ENCODE measurements at places on chromosomes 1 and 21.

DNA sequence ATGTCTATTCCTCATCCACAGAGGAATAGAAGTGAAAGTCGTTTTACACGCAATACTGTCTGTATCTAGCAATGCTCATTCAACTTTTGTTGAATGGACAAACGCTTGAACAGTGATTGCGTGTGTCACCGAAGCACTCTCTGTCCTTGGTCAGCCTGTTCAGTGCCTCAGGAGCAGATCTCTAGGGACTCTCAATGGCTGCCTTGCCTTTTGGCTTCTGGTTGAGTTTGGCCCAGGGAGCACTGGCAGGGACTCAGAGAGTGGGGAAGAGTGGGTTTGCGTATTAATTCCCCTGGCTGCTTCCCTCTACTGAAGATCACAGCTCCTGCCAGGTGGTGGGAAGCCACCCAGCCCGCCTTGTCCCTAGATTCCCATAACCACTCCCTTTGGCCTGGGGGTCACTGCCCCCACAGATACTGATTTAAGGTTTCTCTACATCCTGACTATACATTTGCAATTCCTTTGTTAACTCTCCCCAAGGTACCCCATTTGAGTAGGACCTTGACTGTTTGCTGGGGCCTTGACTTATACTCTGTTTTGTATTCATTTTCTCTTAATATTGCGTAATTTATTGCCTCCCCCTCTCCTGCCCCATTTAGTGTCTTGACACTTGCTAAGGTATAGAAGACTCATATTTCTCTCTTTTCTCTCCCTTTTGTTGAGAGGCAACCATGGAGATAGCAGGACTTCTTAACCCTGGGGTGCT lies 61.7 kb upstream of the USP24 start:
- DNase-seq = no peak

DNA sequence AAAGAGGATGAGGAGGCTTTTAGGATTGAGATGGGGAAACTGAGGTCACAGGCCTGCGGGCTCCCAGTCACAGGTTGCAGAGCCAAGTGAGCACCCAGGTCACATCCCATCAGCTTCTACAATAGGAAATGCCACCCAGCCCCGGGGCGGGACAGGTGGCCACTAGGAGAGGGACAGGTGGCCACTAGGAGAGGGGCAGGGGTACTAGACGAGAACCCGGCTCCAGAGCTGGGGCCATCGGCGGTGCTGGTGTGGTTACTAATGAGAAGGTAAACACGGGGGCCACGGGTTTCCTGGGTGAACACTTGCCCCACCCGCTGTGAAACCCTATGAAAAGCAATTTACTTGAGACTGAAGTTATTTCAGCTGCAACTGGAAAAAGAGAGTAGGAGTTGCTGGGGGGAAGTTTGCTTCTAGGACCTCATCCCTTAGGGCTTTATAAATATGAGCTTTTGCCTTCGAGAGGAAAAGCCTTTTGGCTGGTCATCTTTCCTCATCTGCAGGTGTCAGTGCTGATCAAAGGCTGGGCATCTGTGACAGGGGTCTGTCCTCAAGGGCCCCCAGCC lies 52.5 kb downstream of the MRPL37 start:
- DNase-seq = no peak

- DNase-seq = peak; percentile 31
These were observed 8.4 kb downstream of the RPS6KA1 start for GRCh38 chr1:26537951-26538352.

- no peak for DNase-seq
These were observed 3.8 kb downstream of the CMPK1 start for GRCh38 chr1:47337350-47337749.

DNA sequence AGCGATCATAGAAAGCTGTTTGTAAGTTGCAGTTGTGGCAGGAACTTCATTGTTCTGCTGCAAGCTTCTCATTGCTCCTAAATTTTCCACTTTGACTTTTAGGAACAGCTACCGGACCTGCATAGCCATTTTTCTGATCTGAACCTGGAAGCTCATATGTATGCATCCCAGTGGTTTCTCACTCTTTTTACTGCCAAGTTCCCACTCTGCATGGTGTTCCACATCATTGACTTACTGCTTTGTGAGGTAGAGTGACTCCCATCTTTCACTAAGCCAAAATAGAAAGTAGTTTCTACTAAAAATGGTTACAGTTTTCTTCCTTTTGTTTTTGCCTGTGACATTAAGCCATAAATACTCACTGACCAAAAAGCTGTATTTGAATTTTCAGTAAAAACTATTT lies 254.2 kb downstream of the GPR52 start:
- DNase-seq = no peak

DNA sequence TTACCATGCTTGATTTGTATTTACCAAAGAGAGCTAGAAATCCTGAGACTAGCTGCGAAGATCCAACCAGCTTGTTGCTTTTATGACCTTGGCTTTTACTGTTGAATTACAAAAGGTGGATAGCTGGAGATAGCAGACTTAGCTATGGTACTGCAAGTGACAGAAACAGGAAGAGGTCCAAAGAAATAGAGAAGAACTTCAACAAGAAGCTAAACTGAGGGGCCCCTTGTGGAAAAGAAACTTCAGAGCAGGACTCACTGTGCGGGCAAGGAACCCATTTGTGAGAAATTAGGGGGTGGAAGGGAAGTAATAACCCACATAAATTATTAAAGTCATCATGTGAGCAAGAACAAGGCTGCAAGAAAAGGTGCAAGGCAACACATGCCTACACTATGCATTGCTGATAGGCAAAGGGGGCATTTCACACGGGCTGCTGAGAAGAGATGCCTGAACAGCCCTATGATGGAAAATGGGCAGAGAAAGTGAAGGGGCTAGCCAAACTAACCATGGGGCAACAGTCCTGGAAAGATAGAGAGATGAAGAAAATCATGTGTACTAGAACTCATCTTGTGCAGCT lies 116.6 kb upstream of the PRDX6 start:
- no peak for DNase-seq

- DNase-seq = no peak
These were observed 14.4 kb downstream of the HLX start for GRCh38 chr1:220893701-220894024.

DNA sequence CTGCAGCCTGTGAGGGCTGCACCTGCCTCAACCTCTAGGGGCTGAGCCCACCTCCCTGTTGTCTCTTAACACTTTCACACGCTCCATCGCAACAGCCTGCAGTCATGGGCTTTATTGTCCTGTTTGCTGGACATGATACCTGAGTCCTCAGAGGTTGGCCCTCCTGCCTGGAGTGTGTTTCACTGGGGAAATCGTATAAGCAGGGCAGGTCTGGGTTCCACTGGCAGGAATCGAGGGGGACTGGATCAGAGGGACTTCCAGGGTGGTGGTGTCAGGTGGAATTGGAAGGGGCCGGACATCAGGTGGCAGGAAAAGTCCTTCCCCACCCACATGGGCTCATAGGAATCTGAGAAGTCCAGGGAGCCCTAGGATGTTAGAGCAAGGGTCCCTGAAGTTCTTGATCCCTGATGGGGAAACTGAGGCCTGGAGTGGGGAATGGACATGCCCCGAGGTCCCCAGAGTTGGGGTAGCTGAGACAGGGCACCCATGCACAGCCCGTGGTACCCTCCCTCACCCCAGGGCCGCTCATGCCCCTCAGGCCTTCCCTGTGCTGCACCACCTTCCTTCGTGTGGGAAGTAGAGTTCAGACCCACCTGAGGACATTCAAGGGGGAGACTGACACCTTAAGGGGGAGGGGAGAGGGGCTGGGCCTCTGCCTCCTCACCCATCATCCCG lies 66.6 kb downstream of the PIK3CD start:
- DNase-seq = no peak

DNA sequence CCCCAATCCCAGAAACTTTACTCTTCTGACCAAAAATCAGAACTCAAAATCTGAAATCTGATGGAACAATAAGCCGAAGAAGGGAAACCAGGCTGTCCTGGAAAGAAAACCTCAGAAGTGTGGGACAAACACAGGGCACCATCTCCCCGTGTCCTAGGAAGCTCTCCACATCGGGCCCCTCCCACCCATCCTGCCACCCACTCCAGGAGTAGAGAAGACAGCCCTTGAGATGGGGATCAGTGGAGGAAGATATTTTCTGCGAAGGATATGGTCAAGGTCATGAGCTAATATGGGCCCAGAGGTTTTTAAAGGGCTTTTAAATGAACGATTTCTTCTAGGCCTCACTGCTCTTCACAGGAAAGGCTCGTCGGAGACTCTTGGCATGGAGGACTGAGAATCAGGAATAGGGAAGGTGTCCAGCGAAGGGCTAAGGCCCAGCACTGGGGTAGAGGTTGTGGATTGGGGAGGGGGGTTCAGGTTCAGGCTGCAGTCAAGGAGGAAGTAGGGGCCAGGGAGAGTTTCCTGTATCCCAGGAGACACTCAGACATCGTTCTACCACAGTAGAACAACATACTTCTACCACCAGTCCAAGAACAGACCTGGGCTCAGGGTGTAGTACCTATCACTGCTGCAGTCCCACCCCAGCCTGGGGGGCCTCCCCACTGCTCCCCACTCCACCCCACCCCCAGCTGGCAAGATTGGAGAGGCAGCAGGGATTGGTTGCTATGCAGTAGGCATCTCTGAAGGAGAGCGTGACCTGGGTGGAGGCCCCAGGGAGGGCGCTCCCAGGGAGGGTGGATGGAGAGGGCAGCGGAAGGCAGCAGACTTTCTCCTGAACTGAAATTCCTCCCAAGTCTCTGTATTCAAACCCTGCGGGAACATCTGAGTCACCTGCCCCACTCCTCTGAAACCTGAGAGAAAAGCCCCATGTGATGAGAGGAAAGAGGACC lies 1.2 kb upstream of the S100A5 start:
- no peak for DNase-seq

GRCh38 chr1:45543581-45544417 lies 6.8 kb upstream of the AKR1A1 start:
- no peak for DNase-seq

DNA sequence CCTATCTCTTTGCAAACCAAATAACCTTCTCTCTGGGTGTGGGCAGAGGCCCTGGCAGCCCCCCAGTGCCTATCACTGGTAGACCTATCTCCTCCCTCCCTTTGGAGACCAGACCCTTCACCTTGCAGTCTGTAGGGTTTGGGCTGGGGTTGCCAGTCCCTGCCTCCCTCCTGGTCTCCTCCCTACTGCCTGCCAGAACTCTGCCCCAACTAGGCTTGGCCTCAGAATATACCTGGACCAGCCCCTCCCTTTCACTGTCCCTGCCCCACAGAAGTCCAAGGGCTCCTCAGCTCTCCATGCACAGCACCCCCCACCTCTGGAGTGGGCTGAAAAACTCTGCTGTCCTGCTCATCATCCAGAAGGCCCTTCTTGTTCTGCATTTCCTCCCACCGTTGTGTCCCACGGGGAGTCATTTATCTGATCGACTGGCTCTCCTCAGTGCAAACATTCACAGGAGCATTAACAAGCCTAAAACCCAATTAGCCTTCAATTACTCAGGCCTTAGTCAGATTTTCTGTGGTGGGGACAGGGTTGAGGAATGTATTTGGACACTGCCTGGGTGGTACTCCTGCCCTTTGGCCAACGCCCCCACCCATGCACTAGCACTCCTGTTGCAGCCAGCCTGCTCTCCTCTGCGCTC lies 27.7 kb upstream of the DMBX1 start:
- DNase-seq = no peak

DNA sequence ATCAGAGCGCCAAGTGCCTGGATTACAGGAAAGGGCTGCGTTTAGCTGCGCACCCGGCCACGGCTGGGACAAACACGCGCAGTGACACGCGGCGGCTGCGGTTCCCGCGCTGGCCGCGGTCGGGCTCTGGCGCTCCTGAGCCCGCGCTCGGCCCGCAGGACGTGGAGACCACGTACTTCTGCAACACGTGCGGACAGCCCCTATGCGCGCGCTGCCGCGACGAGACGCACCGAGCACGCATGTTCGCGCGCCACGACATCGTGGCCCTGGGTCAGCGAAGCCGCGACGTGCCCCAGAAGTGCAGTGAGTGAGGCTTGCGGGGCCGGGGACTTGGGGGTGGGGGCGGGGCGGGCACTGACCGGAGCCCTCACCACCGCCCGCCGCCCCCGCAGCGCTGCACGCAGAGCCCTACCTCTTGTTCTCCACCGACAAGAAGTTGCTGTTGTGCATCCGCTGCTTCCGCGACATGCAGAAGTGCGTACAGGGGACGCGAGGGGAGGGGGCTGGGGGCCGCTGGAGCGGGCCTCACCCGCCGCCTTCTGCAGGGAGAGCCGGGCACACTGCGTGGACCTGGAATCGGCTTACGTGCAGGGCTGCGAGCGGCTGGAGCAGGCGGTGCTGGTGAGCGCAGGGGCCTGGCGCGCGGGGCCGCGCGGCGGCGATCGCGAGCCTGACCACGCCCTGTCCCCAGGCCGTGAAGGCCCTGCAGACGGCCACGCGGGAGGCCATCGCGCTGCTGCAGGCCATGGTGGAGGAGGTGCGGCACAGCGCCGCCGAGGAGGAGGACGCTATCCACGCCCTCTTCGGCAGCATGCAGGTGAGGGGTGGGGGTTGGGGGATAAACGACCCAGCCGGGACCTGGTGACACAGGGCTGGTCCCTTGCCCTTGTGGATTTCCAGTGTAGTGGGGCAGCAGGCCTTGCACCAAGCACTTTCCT lies 3.1 kb downstream of the RNF207 start:
- no peak for DNase-seq

DNA sequence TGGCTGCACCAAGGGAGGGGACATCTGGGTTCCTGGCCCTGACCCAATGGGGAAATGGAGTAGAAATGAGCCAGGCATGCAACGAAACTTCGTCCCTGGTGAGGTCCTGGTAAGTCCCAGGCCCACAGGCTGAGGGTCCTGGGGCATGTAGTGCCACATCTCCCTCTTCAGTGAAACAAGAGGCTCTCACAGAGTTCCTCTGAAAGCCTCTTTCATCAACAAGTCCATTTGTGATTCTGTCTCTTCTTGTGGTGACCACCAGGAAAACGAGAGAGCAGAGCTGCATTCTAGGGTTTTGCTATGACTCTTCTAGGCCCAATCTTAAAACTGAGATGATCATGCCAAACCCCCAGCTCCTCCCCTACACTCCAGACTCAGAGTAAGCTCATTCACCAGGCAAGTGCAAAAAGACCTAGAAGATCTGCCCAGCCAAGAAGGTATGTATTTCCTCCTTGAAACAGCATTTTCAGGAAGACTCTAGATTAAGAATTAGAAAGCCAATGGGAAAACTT lies 24.3 kb upstream of the RNF220 start:
- DNase-seq = no peak

GRCh38 chr1:71228742-71229365 lies 148.0 kb upstream of the ZRANB2 start:
- DNase-seq = no peak
